ENCODE measurements at places on chromosomes 1 and 21.

GRCh38 chr1:19412654-19413053 lies 72.7 kb downstream of the CAPZB start:
- no peak for DNase-seq

GRCh38 chr1:178607718-178608408 lies 95.0 kb downstream of the TEX35 start:
- no peak for DNase-seq

GRCh38 chr1:47507144-47507543 lies 69.3 kb downstream of the FOXD2 start:
- DNase-seq = no peak

GRCh38 chr1:42551180-42551579 lies 88.1 kb downstream of the CCDC30 start:
- DNase-seq = no peak

GRCh38 chr1:236904892-236905741 lies 99.1 kb downstream of the MT1HL1 start:
- no peak for DNase-seq

DNA sequence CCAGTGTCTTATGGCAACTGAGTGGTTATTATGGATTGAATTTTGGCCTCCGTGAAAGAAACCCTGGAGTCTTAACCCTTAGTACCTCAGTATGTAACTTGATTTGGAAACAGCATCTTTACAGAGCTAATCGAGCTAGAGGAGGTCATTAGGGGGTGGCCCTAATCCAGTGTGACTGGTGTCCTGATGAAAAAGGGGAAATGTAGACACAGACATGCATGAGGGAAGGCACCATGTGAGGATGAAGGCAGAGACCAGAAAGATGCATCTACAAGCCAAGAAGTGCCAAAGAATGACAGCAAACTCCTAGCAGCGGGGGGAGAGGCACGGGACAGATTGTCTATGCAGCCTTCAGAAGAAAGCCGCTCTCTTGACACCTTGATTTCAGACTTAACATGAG lies 14.7 kb downstream of the DOP1B start:
- no peak for DNase-seq

DNA sequence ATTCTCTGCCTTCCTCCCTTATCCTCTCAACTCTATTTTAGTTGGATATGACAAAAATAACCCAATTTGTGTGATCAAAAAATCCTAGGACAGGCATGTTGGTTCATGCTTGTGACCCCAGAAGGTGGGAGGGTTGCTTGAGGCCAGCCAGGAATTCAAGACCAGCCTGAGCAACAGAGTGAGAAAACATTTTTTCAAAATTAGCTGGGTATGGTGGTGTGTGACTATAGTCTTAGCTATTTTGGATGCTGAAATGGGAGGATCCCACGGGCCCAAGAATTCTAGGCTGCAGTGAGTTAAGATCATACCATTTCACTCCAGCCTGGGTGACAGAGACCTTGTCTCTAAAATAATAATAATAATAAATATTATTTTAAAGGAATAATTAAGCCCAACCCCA lies 1383.1 kb upstream of the ADGRL2 start:
- DNase-seq = no peak

DNA sequence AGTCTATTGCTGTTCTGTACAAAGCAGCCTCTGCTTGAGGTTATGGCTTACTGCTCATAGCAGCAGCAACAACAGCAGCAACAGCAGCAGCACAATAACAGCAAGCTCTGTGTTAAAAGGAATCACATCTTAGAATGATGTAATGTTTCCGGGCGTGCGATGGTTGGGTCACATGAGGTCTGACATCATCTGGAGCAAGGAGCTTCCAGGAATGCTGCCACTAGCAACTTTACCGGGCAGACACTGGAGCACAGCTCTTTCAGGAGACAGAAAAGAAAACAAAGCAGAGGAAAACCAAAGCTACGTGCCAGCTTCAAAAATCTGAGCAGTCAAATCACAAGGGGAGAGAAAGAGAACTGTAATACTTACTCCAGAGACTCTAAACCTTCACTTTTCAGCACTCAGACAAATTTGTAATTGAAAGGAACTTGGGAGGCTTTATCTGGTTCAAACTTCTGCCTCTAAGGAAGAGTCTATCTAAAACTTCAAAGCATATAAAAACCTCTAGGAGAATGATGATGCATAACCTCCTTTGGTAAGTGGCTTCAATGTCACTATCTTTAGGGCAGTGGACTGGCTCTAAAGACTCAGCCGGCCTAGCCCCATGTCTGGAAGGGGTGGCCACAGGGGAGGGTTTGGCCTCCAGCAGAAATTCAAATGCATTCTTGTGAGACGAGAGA lies 28.3 kb upstream of the RAB3GAP2 start:
- DNase-seq = no peak
